GM06990 (cell line): ENCODE measurements at places on chromosomes 7 and 10.

GRCh38 chr7:22662556-22663356 lies 64.2 kb upstream of the IL6 start:
- DNase-seq: no peak

- DNase-seq: no peak
These were observed 22.0 kb upstream of the GPR146 start for GRCh38 chr7:1022356-1022755.

DNA sequence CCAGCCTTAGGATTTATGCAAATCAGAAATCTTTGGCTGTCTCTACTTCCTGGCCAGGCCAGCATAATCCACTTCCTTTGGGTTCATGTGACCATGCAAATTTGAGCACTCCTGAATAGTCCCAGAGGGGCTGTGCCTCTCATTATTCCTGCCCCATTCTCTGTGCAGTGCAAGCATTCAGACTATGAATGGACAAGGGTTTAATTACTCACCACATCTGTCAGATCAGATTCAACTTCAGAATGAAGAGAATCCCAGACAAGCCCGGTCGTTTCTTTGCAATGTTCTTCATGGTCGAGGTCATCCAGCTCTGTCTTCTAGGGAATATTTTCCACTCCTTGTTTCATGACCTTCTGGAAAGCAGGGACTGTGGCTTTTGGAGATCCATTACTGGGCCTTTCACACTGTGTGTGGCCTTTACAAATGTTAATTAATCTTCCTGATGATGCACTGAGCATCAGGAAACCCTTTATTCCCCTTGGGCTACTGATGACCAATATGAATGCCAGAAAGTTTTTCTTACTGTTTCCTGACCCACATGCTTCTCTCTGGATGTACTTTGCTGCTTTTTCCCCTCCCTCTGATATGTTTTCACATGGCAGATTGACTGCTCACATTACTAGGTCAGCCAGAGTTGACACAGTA lies 217.6 kb upstream of the TCF7L2 start:
- no peak for DNase-seq

- no peak for DNase-seq
These were observed 232.5 kb upstream of the MDFIC start for GRCh38 chr7:114689406-114689805.

DNA sequence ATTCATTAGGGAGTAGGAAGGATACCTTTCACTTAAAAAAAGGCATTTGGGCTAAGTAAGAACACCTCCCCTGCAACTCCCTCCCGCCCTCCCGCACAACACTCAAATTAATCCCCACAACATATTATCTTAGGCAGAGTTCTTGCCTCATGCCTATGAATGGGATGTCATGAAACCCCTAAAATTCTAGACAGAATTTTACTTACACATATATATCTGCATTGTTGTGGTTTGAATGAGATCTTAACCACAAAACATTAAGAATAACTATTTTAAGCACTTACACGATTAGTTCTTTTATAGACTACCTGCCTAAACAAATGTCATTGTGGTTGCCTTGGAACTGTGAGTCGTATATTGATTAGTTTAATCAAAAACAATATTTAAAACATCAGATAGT lies 4.5 kb upstream of the ITGB1 start:
- DNase-seq: no peak

- DNase-seq: no peak
These were observed 710 bp downstream of the MRPL43 start for GRCh38 chr10:100986623-100986951.
